Stomach (tissue), 19 donors: ENCODE measurements at places on chromosomes 13 and 19. TPM values are rescaled to one million over a fixed set of nuclear protein-coding genes. Genes with fewer than 3 reads are reported as not detected.

DNA sequence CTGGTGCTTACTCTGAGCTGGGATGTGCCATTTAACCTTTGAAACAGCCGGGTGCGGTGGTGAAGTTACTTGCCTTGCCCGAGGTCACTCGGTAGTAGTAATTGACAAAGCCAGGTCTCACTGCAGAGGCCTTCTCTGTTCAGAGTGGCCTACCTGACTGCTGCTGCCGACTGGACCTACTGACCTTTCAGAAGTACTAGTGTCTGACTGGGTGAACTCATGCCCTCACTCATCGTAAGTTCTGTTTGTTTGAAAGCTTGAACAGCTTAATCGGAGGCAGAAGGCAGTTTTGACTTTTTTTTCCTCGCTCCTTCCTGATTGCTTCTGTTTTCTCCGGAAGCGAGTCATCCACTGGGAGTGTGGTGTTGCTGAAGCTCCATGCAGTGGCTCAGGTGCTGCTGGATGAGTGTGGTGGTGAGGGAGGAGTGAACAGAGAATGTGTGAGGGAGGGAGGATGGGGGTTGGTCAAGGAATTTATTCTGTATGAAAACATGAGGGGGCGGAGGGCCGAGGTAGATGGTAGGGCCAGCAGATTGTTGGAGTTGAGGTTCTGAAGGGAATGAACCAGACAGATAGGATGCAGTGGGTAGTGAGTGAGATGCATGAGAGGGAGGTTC, 2.7 kb downstream of the SPINT2 start:
- peak overlapping the region; percentile 90 for H3K27ac ChIP-seq
- H3K4me1 ChIP-seq: peaks cover 50% of the 10 kb centered on the region
- peak overlapping the region; percentile 52 for H3K4me3 ChIP-seq
- peak; percentile 72 for DNase-seq

DNA sequence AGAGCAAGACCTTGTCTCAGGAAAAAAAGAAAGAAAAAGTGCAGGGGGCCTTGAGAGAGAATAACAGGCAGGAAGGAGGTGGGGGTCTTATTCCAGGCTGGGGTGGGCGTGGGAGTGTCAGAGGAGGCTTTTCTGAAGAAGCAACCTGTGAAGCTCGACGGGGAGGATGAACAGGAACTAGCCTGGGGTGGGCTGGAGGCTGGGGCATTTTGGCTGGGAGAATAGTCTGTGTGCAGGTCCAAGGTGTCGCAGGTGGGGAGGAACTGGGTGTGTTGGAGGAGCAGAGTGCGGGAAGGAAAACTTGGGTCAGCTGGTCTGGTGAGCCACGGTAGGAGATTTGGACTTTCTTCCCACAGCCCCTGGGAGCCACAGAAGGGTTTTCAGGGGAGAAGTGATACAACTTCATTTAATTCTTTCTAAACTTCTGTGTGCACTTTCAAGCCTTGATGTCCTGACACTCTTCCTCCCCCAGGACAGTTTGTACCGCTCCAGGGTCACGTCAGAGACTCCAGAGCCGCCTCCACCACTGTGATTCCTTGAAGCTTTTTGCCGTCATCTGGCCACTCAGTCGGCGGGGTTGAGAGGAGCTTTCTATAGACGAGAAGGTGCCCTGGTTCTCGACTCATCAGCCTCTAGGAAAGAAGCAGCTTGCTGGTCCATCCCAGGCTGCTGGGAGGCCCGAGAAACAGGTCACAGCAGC, 138.7 kb downstream of the SIPA1L3 start:
- H3K4me3 ChIP-seq: no peak overlapping the region
- DNase-seq: no peak
- H3K4me1 ChIP-seq: peaks cover 9% of the 10 kb centered on the region
- no peak overlapping the region for H3K27ac ChIP-seq
- H3K36me3 ChIP-seq: peaks cover 5% of the 10 kb centered on the region

DNA sequence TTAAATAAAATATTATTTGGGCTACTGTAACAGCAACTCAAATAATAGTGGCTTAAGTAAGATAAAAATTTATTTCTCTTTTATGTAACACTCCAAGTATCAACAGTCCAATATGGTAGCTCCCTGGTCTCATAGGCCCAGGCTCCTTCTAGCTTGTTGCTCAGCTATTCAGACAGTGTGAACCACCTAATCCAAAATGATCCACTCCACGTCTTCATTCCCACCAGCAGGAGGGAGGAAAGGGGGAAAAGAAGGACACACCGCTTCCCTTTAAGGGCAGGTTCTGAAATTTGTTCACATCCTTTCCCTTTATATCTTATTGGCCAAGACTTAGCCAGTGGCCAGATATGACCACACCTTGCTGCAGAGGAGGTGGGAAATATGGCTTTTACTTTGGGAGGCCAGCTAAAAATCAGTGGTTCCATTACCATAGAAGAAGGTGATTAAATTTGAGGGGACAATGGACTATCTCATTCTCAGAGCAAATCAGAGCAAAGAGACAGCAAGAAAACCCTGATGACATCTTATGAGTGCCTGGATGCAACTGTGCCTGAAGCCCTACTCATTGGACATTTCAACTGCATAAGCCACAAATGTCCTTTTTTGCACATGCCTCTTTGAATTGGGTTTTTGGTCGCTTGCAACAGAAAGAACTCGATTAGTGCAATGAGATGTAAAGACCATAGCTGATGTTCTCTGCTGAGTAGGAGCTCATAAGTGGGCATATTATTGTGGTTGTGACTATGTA, 7.0 kb upstream of the EPOR start:
- H3K27me3 ChIP-seq: no peaks in the 10 kb centered on the region
- H3K4me1 ChIP-seq: peaks cover 4% of the 10 kb centered on the region
- DNase-seq: no peak
- H3K27ac ChIP-seq: no peak overlapping the region
- no peak overlapping the region for H3K4me3 ChIP-seq

CCNA1 gene
- not detected for total RNA-seq

KLK4 gene
- total RNA-seq: not detected

KLK15 gene
- total RNA-seq: not detected

LILRA1 gene
- not detected for total RNA-seq
